ENCODE measurements at places on chromosomes 2 and 18.

GRCh38 chr18:45482286-45482685 lies 133.0 kb upstream of the SLC14A2 start:
- no peak for DNase-seq

- no peak for DNase-seq
These were observed 18.8 kb downstream of the CNDP2 start for GRCh38 chr18:74514860-74515495.

DNA sequence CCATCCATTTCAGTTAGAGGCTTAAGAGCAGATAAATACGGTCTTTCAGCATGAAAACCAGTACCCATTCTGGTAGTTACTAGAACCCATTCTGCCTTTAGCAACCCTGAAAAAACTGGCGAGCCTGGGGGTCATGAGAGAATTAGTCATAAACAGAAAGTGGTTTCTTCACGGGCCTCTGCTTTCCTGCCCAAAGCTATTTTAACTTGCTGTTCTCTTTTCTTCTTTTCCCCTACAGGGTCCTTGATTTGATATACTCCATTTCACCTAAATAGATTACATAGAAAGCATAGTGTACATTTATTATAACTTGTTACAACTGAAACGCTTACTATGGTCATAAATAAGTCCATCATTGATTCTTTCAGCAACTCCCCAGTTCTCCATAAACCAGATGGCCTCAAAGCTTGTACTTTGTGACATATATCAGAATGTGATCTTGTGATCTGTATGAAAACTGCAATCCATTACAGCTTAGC lies 48.3 kb downstream of the WDFY1 start:
- no peak for DNase-seq

DNA sequence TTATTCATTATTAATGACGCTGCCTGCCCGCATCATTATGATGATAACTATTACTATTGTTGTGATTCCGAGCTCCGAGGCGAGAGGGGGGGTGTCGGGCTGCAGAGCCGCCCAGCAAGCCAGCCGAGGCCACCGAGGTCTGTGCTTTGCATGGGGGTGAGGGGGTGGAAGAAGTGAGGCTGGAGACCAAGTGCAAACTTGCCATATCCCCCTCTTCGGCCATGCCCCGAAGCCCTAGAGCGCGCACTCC lies 3.6 kb downstream of the BCL11A start:
- DNase-seq = no peak

DNA sequence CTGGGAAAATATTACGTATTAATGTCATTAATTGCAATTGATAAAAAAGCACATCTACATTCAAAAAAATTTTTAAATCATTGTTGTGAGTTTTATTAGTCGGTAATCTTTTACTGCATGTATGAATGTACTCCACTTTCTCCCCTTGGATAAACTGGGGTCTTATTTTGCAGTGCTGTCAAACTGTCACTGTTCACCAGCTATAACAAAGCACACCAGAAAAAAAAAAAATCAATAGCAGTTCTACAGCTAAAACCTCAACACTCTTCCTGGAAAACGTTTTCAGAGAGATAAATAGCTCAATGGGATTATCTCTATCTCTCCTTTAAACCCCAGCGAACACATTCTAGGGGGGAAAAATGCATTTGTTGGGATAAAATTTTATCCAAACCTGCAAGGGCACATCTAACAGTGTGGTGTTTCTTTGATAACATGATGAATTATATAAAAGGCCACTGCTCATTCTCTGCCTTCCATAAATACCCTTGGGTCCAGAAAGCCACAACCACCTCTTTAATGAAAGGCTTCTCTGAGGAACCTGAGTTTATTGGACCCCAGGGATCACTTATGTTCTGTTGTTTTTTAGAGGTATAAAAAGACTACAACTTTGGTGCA lies 219.9 kb downstream of the CDH20 start:
- no peak for DNase-seq

GRCh38 chr2:96095116-96095636 lies 21.2 kb downstream of the ADRA2B start:
- no peak for DNase-seq

GRCh38 chr2:23042216-23042906 lies 342.6 kb upstream of the KLHL29 start:
- DNase-seq = no peak

- no peak for DNase-seq
These were observed 4.6 kb downstream of the TMEM169 start for GRCh38 chr2:216086207-216086893.

- no peak for DNase-seq
These were observed 61.9 kb upstream of the CABYR start for GRCh38 chr18:24076950-24077349.

All from stimulated activated CD4-positive, alpha-beta T cell treated with anti-CD3 and anti-CD28 coated beads, Interleukin-1b, Interleukin-23, amount 100 ng/mL, for 24 hours (primary cell).